ENCODE measurements at places on chromosomes 12 and 14. TPM values are rescaled to one million over a fixed set of nuclear protein-coding genes. Genes with fewer than 3 reads are reported as not detected.

GRCh38 chr14:60328583-60328982 is 79.6 kb downstream of the PPM1A start:
- no peak for DNase-seq

GRCh38 chr14:68612049-68612448 is 180.8 kb downstream of the ZFP36L1 start:
- no peak for DNase-seq

- DNase-seq, result no peak
Observed at GRCh38 chr14:23910101-23910875, 43.3 kb upstream of the DHRS4 start.

GRCh38 chr12:9673404-9674225 is 4.1 kb downstream of the CLEC2D start:
- DNase-seq, result peak; percentile 83

DNA sequence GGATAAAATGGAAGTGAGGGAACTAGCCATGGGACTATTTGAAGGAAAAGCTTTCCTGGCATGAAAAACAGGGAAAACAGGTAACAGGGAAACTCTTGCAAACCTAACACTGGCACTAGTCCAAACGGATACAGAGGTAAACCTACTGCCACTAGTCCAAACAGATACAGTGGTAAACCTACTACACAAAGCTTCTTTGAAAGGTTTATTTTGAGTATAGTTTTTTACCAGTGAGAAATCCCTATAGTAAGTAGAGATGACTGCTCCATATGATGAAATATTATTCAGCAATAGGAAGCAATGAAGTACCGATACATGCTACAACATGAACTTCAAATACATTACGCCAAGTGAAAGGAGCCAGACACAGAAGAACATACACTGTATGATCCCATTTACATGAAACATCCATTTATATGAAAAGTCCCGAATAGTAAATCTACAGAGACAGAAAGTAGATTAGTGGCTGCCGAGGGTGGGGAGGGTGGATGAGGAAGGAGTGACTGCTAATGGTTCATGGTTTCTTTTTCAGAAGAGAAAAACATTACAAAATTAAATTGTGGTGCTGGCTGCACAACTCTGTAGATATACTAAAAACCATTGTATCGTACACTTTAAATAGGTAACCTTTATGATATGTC is 25.5 kb downstream of the SPTLC2 start:
- DNase-seq, result no peak

- DNase-seq, result peak; percentile 53
Observed at GRCh38 chr12:57614178-57614947, 3.1 kb downstream of the ARHGEF25 start.

- DNase-seq, result no peak
Observed at GRCh38 chr14:90455100-90455571, 58.3 kb downstream of the CALM1 start.

DNA sequence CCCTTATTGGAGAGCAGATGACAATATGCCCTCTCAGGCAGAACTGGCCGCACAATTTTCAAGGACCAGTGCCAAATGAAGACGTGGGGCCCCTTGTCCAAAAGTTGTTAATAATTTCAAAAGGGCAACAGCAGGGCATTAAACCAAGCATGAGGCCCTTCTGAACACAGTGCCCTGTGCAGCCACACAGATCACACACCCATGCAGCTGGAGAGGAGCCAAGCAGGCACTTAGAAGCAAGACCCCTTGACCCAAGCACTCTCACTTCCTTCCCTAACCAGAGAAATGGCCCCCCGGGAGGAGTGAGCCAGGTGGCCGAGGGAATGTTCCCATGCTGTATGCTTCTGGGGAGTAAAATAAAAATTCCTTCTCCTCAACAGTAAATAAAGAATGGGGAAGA is 114.0 kb upstream of the TMPO start:
- DNase-seq, result no peak

DNA sequence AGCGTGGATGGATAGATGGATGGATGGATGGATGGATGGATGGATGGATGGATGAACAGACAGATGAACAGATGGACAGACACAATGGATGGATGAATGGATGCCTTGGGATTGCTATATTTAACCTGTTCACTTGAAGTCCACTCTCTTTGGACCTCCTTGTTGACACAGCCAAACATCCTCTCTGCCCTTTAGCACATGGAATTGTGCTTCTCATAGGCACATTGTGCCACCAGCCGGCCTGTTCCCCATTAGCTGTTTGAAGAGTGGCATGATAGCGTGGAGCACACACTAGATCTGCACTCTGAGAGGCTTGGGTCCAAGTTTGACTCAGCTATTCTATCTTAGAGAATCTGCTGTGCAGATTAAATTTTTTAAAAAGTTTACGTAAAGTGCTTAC is 56.9 kb upstream of the GSC start:
- no peak for DNase-seq

- DNase-seq, result no peak
Observed at GRCh38 chr12:115337693-115338543, 653.9 kb upstream of the TBX3 start.

DNA sequence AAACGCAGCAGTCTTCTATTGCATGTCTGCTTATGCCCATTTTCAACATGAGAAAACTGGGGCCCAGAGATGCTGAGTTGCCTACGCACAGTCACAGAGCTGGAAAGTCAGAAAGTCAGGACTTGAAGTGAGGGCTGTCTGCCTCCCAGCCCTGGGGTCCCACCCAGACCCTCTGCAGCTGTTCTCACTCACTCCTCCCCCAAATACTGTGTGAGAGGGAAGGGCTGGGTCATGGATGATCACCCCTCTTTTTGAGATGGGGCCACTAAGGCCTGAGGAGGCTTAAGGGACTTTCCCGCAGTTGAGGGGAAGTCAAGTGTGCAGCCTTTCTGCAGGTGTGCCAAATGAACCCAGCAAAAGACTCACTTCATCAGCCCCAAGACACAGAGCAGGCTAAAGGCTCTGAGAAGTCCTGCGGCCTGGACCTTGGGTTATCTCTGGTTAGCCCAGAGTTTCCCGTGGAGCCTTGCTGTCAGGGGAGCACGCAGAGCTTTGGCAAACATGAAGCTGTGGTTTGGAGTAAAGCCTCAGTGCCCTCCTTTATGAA is 18.7 kb downstream of the DTX1 start:
- no peak for DNase-seq

GRCh38 chr14:94373708-94374107 is 14.7 kb downstream of the SERPINA1 start:
- no peak for DNase-seq

GRCh38 chr12:63849106-63849620 is 4.7 kb downstream of the SRGAP1 start:
- no peak for DNase-seq

DNA sequence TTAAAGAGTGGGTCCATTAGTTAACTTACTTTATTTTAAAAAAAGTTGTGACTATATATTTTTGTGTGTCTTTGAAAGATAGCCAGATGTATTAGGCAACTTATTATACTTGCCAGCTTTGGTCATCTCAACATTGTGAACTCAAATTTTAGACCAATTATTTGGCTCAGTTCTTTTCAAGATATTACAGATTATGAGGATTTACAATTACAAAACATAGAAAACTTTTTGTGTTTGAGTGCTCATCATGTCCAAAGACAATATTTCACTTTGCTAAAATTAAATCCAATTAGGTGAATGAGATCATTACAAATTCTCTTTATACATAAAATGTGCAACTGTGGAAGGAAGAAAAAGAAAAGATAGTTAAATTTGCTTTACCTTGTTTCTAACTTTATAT is 18.3 kb upstream of the PDE3A start:
- DNase-seq, result no peak

DNA sequence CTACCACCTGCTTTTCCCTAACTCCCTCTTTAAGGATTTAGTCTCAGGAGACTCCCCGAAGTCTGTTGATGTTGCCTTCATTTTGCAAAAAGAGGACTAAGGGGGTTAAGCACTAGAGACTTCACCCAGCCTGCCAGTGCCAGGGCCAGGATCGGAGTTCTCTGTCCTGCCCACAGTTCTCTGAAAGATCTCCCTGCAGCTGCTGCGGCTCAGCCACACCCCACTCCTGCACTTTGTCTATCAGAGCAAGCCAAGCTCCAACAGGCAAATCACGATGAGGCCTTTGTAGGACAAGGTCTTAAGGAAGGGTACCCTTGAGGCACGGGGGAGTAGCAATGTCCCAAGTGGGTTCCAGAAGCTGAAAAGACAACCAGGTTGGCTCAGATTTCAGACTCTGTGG is 148.8 kb upstream of the EGLN3 start:
- DNase-seq, result no peak

DNA sequence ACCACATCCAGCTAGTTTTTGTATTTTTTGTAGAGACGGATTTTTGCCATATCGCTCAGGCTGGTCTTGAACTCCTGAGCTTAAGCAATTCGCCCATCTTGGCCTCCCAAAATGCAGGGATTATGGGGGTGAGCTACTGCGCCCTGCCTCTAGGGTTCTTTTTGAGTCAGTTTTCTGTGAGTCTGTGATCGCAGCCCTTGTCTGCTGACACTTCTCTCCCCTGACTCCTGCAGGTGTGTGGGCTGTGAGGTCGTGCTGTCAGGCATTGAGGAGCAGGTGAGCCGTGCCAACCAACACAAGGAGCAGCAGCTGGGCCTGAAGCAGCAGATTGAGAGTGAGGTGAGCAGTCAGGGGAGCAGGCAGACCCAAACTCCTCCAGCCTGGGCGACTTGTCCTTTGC is 6.3 kb downstream of the COPS7A start:
- DNase-seq, result no peak

DNA sequence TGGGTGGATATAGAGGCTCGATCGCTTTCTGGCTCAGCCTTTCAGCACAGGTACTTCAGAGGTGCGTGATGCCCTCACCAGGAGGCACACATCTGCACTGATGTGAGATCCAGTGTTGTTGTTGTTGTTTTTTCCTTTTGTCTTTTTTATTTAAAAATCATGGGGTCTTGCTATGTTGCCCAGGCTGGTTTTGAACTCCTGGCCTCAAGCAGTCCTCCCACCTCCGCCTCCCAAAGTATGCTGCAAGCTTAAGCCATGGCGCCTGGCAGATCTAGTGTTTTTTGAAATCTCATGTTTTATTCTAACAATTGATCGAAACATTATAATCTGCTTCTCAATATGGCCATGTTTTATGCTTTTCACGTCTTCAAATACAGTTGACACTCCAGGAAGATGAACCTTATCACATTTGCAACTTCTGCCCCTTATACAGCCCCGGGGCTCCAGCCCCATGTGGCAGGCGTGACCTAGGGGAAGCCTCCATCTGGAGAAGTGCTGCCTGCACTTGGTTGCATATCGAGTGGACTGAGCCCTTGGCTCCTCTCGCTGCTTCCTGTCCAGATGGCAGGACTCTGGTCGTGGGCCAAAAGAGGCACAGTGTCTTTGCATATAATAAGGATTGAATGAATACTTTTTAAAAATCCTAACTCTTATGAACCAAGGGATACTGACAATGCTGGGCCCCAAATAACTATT is 71.7 kb downstream of the TRAF3 start:
- DNase-seq, result no peak

GRCh38 chr12:2484141-2484776 is 310.5 kb upstream of the FKBP4 start:
- DNase-seq, result peak; percentile 67

- DNase-seq, result no peak
Observed at GRCh38 chr12:121837680-121838079, 21.0 kb downstream of the HPD start.

DNA sequence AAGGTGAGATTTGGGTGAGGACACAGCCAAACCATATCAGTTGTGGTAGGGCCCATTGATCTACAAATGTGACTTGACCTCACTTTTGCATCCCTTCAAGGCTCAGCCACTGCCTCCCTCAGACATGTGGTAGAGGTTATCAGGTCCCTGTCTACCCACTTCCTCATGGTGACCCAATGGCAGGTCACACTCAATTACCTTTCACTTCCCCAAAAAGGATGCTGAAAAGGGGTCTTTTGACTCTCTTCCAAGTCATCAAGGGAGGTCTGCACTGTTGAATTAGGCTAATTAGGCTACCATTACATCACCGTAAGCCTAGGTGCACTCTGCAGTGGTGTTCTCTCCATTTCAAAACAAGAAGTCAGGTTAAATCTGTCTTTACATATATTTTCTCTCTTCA is 22.6 kb upstream of the DRAM1 start:
- DNase-seq, result no peak

- DNase-seq, result no peak
Observed at GRCh38 chr12:57194253-57194652, 22.3 kb upstream of the NXPH4 start.

GRCh38 chr12:108854451-108855283 is 2.7 kb downstream of the SSH1 start:
- no peak for DNase-seq

GRCh38 chr14:106846218-106846617 is 1319.8 kb downstream of the TMEM121 start:
- no peak for DNase-seq

DNA sequence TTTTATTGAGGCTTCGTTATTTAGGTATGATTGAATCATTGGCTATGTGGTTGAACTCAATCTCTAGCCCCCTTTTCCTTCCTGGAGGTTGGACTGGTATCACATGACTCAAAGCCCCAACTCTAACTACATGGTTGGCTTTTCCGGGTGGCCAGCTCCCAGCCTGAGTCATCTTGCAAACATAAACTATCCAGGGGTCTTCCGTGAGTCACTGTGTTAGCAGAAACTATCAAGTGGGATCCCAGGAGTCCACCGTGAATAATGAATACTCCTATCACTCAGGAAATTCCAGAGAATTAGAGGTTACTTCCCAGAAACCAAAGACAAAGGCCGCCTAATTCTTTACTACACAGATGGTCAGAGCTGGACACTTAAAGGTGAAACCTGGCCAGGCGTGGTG is 19.7 kb upstream of the PLEKHD1 start:
- no peak for DNase-seq

Gene FGF6
- total RNA-seq, result not detected

Gene GARIN6
- not detected for total RNA-seq

Gene MANSC1
- 9.2 TPM for total RNA-seq

Gene CLEC7A
- 2.6 TPM for total RNA-seq

Gene PTPRR
- total RNA-seq, result 0.65 TPM

Gene C1QL4
- total RNA-seq, result not detected

Gene PPP4R4
- total RNA-seq, result 0.30 TPM

Gene PELI2
- 3.4 TPM for total RNA-seq

Measured in cardiac septum (tissue), 1 donor.